Ureter (tissue), 1 donor: ENCODE measurements at places on chromosomes 7 and 10.

DNA sequence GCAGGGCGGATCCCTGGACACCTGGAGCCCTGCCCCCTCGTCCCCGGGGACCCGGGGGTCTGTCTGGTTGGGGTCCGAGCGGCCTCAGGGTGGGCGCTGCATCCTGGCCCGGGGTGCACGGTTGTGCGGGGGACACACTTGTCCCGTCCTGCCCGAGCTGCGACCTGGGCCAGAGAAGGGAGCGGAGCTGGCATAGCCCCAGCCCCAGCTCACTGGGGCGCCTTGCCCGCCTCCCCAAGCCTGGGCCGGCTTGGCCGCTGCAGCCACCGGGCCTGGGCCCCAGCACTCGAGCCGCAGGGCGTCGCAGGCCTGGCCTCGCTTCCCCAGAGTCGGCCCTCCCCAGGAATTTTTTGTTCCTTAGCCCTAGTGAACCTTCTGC is 54.5 kb downstream of the GLRX3 start:
- DNase-seq, result no peak

GRCh38 chr10:79267499-79267898 is 79.8 kb upstream of the PPIF start:
- DNase-seq, result no peak

- DNase-seq, result no peak
These were observed 202.4 kb upstream of the HABP2 start for GRCh38 chr10:113350311-113351040.

DNA sequence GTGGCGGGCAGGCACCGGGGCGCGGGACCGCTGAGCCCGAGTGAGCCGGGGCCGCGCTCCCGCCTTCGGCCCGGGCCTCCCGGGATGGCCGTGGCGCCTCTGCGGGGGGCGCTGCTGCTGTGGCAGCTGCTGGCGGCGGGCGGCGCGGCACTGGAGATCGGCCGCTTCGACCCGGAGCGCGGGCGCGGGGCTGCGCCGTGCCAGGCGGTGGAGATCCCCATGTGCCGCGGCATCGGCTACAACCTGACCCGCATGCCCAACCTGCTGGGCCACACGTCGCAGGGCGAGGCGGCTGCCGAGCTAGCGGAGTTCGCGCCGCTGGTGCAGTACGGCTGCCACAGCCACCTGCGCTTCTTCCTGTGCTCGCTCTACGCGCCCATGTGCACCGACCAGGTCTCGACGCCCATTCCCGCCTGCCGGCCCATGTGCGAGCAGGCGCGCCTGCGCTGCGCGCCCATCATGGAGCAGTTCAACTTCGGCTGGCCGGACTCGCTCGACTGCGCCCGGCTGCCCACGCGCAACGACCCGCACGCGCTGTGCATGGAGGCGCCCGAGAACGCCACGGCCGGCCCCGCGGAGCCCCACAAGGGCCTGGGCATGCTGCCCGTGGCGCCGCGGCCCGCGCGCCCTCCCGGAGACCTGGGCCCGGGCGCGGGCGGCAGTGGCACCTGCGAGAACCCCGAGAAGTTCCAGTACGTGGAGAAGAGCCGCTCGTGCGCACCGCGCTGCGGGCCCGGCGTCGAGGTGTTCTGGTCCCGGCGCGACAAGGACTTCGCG is 534 bp downstream of the FZD9 start:
- no peak for DNase-seq

DNA sequence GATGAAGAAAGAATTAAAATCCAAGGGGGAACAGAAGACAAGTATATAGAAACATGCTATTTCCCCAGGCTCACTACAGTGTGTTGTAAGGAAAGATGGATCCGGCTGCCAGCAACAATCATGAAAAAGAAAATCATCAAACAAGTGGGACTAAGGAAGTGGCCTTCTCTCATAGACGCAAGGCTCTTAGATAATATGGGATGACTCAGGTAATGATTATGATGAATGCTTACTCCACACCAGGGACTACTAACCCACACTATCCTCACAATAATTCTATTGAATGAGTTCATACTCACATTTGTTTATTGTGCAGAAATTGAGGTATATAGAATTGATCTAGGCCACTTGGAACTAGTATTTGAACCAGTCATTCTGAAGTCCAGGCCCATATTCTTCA is 111.2 kb upstream of the BET1 start:
- no peak for DNase-seq
